ENCODE measurements at places on chromosomes 5 and 9. TPM values are rescaled to one million over a fixed set of nuclear protein-coding genes. Genes with fewer than 3 reads are reported as not detected.
A peak's percentile ranks its signal among the peaks of the same experiment; 100 is the strongest.

The NOXA1 gene
- total RNA-seq: 0.88 TPM

GRCh38 chr5:111699324-111699723 lies 57.7 kb downstream of the NREP start:
- DNase-seq: peak; percentile 21

The FOXD4L5 gene
- 0.07 TPM for total RNA-seq

DNA sequence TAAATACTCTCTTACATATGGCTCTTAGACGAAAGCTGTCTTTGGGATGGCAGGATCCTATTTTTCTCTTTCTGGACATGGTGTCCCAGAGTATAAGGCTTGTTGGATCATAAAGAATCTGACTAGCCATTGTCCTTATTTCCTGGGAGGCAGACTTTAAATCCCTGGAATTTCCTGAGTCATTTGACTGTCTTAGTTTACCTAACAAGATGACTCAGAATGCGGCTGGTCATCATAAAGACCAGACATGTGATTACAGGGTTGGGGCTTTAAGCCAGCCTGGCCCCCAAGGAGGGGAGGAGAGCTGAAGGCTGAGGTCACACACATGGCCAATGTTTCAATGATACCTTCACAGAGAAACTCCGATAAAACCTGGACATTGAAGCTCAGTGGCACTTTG lies 37.2 kb downstream of the FAM240B start:
- peak; percentile 90 for DNase-seq

The FAM151B gene
- 1.3 TPM for total RNA-seq

The GRM6 gene
- not detected for total RNA-seq

The F2RL1 gene
- total RNA-seq: 77.5 TPM

GRCh38 chr9:136910197-136910900 lies 24.0 kb downstream of the TRAF2 start:
- no peak for DNase-seq

- no peak for DNase-seq
Measured at GRCh38 chr9:69193685-69194032, 19.6 kb downstream of the TJP2 start.

- DNase-seq: no peak
Measured at GRCh38 chr5:76733049-76733417, 17.1 kb downstream of the F2R start.

DNA sequence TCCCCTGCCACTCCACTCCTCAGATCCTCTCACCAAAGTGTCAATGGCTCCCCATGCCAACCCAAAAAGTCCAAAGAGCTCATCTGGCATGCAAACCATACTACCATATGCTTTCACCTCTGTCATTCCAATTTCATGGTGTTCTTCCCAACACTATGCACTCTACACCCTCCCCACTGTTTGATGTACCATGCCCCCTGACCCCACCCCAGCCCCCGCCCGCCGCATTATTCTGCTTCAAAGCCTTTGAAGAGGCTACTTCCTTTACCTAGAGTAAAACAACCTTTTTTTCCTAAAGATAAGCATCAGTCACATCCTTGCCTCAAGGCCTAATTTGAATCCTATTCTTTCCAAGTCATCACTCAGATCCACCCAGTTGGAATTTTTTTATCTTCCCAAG lies 226.3 kb downstream of the DEPDC1B start:
- no peak for DNase-seq

The SPARC gene
- 490 TPM for total RNA-seq

The PPP3R2 gene
- not detected for total RNA-seq

DNA sequence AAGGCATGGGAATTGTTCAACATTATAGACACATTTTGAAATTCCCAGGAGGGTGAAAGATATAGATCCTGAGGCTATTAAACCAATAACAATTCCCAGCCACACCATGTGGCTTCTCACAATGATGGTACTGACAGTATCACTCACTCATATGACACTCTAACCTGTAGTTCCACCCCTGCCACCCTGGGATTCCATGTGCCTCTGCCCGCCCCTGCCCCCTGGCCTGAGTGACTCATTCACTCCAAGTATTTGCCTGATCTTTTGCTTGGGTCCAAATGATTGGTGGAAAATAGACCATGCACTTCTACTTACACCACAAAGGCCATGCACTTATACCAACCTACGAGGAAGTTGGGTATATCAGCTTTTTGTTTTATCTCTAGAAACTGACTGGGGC lies 305.2 kb upstream of the DAB2 start:
- no peak for DNase-seq

DNA sequence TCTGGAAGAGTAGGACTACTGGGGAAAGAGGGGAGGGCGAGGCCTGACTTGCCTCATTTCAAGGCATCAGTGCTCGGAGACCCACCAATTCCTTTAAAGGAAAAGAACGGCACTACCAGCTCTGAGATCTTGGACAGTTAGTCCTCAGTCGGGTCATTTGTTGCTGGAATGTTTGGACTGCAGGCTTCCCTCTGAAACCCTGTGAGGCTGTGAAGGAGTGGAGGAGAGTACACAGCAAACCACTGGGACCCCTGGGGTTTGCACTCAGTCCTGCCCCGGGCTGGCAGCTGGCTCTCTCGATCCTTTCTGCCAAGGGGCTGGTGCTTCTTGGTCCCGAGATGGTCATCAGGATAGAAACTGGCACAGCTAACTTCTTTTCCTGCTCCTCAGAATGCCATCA lies 194.5 kb downstream of the TRIO start:
- DNase-seq: no peak

The MYOT gene
- total RNA-seq: 0.18 TPM

GRCh38 chr5:177222269-177222668 lies 81.2 kb downstream of the RAB24 start:
- no peak for DNase-seq

DNA sequence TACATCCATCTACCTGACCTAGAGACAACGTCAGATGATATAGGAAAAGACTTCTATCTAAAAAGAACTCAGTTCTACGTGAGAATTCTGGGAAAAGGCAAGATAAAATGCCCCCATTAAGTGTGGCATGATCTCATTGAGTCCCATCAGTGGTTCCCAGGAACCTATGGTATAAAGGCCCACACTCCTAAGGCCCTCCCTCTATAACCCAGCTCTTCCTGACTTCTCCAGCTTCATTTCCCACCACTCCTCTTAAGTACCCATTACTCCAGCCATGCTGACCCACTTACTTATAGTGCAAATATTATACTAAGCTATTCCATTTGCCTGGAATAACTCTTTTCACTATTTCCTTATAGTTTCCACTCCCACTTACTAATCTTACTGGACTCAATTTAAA lies 95.4 kb upstream of the NR5A1 start:
- no peak for DNase-seq

- DNase-seq: no peak
Measured at GRCh38 chr5:41878643-41879478, 8.6 kb upstream of the OXCT1 start.

- no peak for DNase-seq
Measured at GRCh38 chr5:73644385-73644963, 18.5 kb downstream of the ARHGEF28 start.

The CCDC192 gene
- not detected for total RNA-seq

DNA sequence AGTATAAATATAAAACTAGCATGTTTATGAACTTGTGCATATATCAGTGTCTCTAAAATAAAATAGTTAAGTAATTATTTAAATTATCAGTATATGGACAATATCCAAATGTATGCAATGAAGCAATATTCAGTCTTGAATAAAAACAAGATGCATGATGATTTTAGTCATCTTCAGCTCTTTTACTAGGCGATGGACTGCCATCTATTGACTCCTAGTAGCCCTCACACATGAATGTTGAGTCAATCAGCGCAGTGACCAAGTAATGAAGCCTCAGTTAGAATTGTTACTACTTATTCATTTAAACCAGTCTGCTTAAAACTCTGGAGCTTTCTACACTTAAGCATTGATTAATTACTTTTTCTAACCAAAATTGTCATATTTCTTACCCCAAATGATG lies 92.9 kb upstream of the GRHPR start:
- DNase-seq: no peak

DNA sequence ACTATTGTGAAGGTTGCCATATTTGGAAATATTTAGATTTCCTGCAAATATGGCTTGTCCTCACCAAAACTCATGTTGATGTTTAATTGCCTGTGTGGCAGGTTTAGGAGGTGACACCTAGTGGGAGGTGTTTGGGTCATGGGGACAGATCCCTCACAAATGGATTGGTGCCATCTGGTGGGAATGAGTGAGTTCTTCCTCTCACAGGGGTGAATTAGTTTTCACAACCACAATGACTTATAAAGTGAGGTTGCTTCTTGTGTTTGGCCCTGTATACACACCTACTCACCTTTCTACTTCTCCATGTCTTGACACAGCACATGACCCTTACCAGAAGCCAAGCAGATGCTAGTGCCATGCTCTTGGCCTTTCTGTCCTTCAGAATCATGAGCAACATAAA lies 41.1 kb downstream of the ISOC1 start:
- no peak for DNase-seq
